ENCODE measurements at places on chromosomes 1 and 21. TPM values are rescaled to one million over a fixed set of nuclear protein-coding genes. Genes with fewer than 3 reads are reported as not detected.

Gene CCDC190
- total RNA-seq = not detected

Gene OR2G6
- not detected for total RNA-seq

Gene AIRE
- total RNA-seq = not detected

Gene TBX19
- 4.9 TPM for total RNA-seq

- DNase-seq = no peak
Measured at GRCh38 chr1:218209351-218209861, 75.7 kb upstream of the RRP15 start.

GRCh38 chr1:37890378-37891014 lies 31.1 kb upstream of the MTF1 start:
- no peak for DNase-seq

DNA sequence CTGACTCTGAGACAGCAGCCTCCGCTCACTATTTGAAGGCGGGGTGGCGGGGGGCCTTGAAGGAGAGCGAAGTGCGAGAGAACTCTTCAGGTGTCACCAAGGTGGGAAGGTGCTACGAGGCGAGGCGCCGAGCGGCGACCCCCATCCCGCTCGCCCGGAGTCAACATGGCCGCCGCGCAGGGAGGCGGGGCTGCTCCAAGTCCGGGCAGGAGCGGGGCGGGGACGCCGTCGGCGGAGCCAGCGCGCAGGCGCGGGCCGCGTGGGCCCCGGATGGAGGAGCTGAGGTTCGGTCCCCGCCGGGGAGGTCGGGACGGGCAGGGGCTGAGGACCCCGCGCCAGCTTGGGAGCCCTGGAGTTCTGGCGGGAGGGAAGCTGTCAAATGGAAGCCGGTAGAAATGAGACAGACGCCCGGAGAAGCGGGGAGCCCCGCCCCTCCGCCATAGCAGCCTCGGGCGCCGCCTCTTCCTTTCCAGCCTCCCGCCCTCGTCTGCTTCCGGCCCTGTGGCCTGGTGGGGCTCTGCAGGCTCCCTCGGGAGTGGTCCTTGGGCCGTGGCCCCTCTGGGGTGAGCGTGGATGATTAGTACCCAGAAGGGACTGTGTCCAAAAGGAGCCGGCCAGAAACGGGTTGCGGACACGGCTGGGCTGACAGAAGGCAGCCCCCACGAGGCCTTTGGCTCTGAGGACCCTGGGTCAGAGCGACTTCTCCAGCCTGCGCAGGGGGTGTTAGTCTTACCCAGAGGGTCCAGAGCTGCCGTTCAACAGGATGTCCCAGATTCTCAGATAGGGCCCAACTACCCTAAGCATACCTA lies at the start of gene PIGV:
Gene PIGV, plus strand, starts transcription at position 245 of the 809 bp plus-strand sequence. CDS start 2,866 bp downstream, outside the sequence.
- DNase-seq = peak; percentile 87

DNA sequence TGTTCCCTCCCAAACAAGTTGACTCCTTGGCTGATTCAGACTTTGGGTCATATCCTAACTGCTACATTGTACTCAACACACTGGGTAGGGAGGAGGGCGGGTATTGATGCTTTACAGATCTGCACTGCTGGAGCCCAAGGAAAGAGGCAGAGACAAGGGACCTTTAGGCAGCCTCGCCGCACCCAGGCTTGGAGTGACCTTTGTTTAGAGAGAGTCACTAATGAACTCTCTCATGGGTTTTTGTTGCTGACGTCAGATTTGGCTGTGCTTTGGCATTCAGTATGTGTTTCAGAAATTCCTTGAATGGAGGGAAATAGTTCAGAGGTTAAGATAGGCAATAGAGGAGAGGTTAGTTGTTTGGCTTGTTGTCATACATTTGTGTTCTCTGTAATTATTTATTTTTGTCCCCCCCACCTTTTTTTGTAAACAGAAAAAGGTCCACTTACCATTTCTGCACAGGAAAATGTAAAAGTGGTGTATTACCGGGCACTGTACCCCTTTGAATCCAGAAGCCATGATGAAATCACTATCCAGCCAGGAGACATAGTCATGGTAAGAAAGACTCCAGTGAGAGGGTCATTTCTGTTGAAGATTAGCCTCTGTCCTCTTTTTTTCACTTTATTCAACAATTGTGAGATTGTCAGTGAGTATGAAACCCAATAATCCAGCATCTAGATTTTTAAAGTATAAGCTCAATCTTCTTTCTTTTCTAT lies 116.1 kb downstream of the ATP5PO start:
- no peak for DNase-seq

- no peak for DNase-seq
Measured at GRCh38 chr1:226831953-226832352, 38.5 kb upstream of the PSEN2 start.

DNA sequence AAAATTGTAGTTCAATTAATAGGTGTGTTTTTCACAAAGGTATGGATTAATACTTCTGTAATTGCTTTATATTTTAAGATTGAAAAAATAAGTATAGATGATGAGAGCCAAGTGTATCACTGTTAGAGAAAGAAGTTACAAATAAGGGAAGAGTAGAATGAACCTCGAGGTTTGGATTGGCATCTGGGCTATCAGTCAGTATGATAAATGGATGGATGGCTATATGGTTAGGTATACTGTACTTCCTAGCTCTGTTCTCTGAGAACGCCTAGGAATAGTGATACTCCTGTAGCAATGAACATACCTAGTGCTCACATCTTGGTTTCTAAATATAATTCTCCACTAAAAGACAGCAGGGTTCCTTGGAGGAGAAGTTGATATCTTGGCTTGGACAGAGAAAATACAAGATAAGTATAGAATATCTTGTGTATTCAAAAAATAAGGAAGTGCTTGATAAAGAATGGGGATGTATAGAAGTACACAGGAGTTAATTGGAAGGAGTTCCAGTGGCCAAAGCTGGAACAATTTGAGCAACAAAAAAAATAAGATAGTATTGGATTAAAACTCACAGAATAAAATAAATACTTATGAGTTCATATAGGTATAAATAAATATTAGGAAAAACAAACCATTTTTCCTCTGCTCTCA lies 12.4 kb downstream of the IPO9 start:
- no peak for DNase-seq

GRCh38 chr1:248421384-248421783 lies 18.5 kb downstream of the OR2T1 start:
- DNase-seq = no peak

DNA sequence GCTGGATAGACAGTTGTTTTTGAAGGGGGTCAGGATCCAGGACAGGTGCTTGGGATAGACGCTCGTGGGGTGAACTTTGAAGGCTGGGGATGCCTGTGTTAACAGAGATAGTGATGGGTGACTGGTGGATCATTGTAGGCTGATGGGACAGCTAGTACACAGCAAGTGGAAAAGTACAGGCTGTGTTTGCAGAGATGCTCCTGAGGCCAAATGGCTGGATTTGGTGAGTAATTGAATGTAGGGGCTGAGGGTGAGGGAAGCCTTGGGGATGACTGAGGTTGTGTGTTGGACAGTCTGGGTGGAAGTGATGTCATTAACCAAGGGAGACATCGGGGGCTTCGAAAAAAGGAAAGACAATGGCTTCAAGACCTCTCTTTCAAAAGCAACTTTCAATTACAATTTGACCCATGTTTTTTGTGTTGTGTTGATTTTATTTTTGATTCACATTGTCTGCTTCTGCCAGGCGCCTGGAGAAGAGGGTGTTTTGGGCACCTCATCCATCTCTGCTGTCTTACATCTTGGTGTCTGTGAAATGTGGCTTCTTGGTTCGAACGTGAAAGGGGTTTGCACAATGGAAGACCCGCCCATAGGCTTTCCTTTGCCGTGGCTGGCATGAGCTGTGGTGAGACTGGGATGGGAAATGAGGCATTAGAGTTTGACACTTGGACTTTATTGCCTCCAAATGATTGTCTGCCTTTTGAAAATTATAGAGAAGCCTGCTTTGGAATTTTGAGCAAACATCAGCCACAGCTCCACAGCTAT lies 147.5 kb downstream of the FOXD2 start:
- DNase-seq = no peak

DNA sequence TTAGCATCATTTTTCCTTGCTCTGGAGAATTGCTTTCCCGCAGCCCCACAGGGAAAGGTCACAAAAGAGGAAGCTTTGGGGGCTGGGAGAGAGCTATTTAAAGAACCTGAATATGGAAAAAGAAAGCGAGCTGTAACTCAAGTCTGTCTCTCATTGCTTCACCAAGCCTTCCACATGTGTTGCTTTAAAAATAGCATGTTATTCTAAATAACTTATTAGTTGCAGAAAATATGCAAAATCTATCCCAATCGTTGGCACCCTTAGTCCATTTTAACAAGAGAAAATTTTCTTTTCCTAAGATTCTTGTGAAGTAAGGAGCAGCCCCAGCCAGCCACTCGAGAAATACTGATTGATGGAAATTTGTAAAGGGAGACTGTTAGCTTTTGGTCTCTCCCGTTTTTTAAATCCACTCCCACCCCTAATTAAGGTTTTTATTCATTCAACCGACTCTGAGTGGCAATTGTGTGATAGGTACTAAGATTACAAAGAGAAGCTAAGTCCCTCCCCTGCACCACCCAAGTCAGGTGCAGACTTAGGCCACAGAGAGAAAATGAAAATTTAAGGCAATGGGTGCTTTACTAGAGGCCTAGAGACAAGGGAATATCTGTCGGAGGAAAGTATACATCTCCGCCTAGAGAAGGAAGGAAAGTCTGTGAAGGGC lies 802 bp downstream of the CYP4X1 start:
- DNase-seq = no peak

DNA sequence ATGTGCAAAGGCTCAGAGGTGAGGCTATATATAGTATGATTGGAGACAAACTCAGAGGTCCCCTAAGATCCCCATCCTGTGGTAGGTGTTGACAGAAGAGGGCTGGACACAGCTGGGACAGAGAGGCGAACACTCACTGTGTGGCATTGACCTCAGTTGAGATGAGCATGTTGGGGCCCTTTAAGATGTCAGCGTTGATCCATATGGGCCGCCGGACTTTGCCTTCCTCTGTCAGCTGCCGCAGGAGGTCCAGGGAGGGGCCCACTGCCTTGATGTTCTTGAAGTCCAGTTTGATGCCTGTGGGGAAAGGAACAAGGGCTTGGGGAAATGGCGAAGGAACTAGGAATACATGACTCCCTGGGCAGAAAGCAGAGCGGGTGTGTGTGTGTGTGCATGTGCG lies 8.8 kb downstream of the FAM151A start:
- no peak for DNase-seq

DNA sequence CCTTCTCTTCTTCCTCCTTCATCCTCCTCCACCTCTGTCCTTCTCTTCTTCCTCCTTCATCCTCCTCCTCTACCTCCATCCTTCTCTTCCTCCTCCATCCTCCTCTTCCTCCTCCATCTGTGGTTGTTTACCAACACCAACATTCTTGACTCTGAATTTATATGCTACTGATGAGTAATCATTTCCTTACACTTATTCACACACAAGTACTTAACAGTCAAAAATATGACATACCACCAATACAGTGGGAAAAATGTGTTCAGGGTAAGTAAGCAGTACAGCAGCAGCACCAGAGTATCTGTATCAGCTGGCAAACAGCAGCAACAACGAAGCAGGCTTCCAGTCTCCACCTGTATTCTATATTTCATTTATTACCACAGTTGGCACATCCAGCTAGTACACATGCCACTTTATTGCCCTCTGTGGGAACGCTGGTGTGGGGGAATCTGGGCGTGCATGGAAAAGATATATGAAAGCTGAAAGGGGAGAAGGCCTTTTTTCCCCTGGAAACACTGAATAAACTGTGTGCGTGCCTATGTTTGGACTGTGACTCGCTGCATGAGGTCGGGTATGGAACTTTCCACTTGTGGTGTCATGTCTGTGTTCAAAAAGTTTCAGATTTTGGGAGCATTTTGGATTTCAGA lies 16.0 kb downstream of the ADSS2 start:
- no peak for DNase-seq

Measured in breast epithelium (tissue), 4 donors.